HepG2 (cell line): ENCODE measurements at places on chromosomes 12 and 14. TPM values are rescaled to one million over a fixed set of nuclear protein-coding genes. Genes with fewer than 3 reads are reported as not detected.

Gene RGS6
- not detected in 2 replicates for polyA plus RNA-seq

Gene RPGRIP1
- 0.47 and 1.1 TPM in 2 replicates for polyA plus RNA-seq

Gene CLEC9A
- polyA plus RNA-seq, result not detected in 2 replicates

Gene FOXM1
- 13.0 and 17.1 TPM in 2 replicates for polyA plus RNA-seq

Gene DBX2
- polyA plus RNA-seq, result not detected in 2 replicates

Gene LIN7A
- polyA plus RNA-seq, result 14.4 and 19.2 TPM in 2 replicates

Gene MMAB
- polyA plus RNA-seq, result 26.1 and 33.2 TPM in 2 replicates

Gene JDP2
- 8.0 and 9.0 TPM in 2 replicates for polyA plus RNA-seq

Gene GPR65
- polyA plus RNA-seq, result not detected in 2 replicates

Gene KLRC2
- polyA plus RNA-seq, result 0.22 and 0.49 TPM in 2 replicates

Gene ZNF384
- polyA plus RNA-seq, result 54.3 and 55.3 TPM in 2 replicates

Gene PRB2
- polyA plus RNA-seq, result not detected in 2 replicates

Gene RASSF8
- polyA plus RNA-seq, result 0.54 and 0.82 TPM in 2 replicates

Gene OTX2
- polyA plus RNA-seq, result not detected in 2 replicates

Gene PLD4
- polyA plus RNA-seq, result not detected in 2 replicates

Gene TAS2R20
- 0.54 and 0.57 TPM in 2 replicates for polyA plus RNA-seq

Gene NPC2
- polyA plus RNA-seq, result 132 and 136 TPM in 2 replicates

Gene SLC25A21
- polyA plus RNA-seq, result 0.60 and 1.9 TPM in 2 replicates

Gene KLRK1
- 0.07 TPM in 1 of 2 replicates, not detected in the other for polyA plus RNA-seq

Gene RNU4-1
- polyA plus RNA-seq, result not detected in 2 replicates

Gene BIN2
- polyA plus RNA-seq, result not detected in 2 replicates

Gene PIANP
- not detected in 2 replicates for polyA plus RNA-seq

Gene CLEC2A
- polyA plus RNA-seq, result not detected in 2 replicates

Gene ZC2HC1C
- 3.0 and 3.5 TPM in 2 replicates for polyA plus RNA-seq

Gene INSM2
- polyA plus RNA-seq, result not detected in 2 replicates

Gene SMOC1
- 35.6 and 42.1 TPM in 2 replicates for polyA plus RNA-seq

Gene OR6C2
- not detected in 2 replicates for polyA plus RNA-seq

Gene TMPRSS12
- polyA plus RNA-seq, result not detected in 2 replicates

Gene ABCC9
- not detected in 2 replicates for polyA plus RNA-seq
